ENCODE measurements at places on chromosomes 2 and 18. TPM values are rescaled to one million over a fixed set of nuclear protein-coding genes. Genes with fewer than 3 reads are reported as not detected.

DNA sequence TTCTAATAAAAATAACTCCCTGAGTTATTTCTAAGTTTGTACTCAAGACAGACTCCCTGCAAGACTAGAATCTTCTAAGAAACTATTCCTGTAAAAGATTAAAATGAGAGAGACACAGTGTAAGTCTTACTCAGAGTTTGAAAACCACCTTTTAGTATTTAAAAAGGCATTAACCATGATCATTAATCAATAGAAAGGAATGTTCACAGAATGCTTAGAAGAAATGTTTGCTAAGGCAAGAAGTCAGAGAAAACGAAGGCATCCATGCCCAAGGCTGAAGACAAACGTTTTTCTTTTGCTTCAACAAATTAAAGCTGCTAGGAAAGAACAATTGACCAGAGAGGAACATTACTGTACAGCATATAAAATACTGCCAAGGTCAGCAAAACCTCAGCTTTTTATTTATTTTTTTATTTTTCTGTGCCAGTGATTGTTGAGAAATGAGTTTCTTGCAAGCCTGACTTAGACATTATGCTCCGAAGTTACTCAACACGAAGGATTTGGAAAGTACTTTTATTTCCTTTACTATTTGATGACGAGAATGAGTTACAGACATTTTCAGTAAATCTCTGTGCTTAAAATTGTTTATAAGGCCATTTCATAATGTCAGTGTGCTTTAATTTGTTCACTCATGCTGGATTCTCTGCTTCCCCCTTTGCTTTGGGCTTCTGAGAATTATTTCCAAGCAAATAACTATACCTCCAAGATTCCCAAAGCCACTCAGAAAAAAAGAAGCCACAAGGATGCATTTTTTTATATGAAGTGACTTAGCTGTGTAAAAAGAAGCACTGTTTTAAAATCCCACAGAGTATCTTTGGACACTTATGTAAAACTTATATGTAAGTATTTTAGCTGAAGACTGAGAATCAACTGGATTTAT lies 20.5 kb downstream of the RND3 start:
- no peak for DNase-seq

DNA sequence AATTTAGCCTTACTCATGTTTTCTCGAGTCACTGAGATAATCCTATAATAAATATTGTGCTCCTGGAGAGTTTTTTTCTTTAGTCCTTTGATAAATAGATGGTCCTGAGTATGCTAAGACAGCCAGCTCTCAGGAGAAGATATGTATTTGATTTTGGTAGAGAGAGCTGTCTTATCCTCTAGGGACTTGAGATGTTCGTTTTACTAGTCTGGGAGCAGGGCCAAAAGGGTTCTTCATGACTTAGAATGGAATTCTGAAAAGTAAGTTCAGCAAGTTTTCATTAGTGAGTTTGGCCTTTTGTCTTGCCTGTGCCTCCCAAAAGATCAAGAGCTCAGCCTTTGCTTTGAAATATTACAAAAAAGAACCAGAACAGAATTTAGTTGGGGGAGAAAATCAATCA lies 246.7 kb downstream of the BABAM2 start:
- DNase-seq, result no peak

- no peak for DNase-seq
Observed at GRCh38 chr2:134167015-134167414, 86.9 kb upstream of the MGAT5 start.

Gene TUBA3D
- not detected for total RNA-seq

Gene UBXN4
- total RNA-seq, result 138 TPM

Measured in T-helper 17 cell (primary cell).